ENCODE measurements at places on chromosomes 11 and 22.

- DNase-seq: peak; percentile 65
Observed at GRCh38 chr22:42368379-42369249, 63.6 kb downstream of the NFAM1 start.

GRCh38 chr22:35629406-35630216, 12.5 kb upstream of the MB start:
- peak; percentile 64 for DNase-seq

DNA sequence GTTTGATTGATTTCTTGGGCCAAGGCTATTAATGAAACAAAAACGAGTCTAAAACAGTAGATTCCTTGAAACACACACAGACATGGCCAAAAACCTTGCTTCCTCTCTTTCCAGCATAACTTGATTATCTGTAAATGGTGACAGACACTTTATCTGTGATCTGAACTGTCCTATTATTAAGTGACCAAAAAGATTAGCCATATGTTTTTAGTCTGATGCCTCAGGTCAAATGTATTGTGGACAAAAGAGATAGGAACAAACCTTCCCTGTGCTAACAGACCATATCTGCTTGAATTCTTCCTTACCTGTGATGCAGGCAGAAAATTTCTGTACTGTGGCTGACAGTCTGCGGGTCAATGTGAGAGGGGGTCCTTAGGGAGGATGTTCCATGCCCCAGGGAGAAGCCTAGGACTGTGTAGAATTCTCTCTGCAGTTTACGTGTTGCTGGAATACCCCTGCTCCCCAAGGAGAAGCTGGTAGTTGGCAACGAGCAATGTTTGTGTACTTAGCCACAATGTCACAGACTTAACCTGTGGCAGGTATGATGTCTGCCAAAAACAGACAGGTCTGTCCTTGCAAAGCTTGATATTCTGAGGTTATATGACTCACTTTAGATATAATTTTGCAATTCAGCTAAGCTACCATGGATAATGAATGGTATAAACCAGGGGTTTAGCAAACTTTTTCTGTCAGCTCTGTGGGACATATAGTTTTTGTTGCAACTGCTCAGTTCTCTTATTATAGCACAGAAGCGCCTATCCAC, 31.2 kb downstream of the C11orf71 start:
- DNase-seq: no peak

DNA sequence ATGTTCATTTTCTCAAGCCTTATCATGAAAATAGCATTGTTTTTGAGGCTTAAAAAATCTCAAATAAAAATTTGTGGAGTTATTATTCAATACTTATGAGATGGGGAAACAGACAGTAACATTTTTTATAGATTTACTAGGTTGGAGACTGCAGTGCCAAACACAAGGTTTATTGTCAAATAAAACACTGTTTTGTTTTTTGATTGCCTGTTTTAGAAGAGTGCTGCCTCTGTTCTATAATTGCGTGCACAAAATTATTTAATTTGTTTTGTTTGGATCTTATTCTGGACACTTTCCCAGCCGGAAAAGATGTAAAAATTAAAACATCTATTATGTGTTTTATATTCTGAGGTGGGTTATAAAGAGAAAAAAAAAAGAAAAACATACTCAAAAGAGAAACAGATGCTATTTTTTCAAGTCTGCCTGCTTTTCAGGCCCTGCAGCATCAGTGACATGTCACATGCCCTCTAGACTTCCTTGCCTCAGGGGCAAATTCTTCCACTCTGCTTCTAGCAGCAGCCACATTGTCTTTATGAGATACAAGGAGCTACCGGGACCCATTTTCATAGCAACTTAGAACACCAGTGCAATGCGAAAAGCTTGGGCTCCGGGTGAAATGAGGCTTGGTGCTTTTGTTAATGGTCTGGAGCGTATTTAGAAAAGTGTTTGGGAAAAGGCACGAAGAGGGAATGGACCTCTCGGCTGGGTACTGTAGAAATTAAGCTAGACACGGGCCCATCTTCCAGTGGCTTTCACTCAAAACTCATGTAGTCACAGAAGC, 77.5 kb downstream of the EFCAB6 start:
- DNase-seq: peak; percentile 37

- DNase-seq: no peak
Observed at GRCh38 chr11:133154076-133154475, 378.2 kb downstream of the OPCML start.

DNA sequence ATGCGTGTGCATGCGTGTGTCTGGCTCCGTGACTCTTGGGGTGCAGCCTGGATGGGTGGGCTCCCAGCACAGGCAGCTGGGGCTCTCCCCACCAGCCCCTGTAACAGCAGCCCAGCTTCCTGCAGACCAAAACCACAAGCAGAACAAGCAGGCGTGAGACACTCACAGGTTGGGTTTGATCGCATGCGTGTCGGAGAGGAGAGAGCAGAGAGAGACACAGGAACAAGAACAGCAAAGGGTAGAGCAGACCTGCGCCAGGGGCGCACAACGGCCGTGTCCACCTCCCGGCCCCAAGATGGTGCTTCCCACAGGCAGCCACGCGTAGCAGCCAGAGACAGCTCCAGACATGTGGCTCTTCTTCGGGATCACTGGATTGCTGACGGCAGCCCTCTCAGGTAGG, at the start of gene CD6:
TSS of gene CD6 (plus strand) at position 161 of the 400 bp plus-strand sequence. CDS start at position 347, 186 bp downstream.
- no peak for DNase-seq

GRCh38 chr22:23791738-23792645, 5.2 kb downstream of the SMARCB1 start:
- no peak for DNase-seq

- peak; percentile 68 for DNase-seq
Observed at GRCh38 chr22:23219822-23220484, 39.6 kb downstream of the BCR start.

GRCh38 chr22:45717789-45718188, 46.2 kb downstream of the ATXN10 start:
- DNase-seq: no peak

Measured in eye (tissue), 1 donor.